ENCODE measurements at places on chromosomes 6 and 20.

GRCh38 chr6:71887744-71888230 lies 1.4 kb downstream of the RIMS1 start:
- no peak for DNase-seq

- no peak for DNase-seq
Observed at GRCh38 chr6:81806793-81807565, 54.5 kb upstream of the TENT5A start.

- no peak for DNase-seq
Observed at GRCh38 chr20:21099751-21100577, 6.2 kb downstream of the LINC00237 start.

DNA sequence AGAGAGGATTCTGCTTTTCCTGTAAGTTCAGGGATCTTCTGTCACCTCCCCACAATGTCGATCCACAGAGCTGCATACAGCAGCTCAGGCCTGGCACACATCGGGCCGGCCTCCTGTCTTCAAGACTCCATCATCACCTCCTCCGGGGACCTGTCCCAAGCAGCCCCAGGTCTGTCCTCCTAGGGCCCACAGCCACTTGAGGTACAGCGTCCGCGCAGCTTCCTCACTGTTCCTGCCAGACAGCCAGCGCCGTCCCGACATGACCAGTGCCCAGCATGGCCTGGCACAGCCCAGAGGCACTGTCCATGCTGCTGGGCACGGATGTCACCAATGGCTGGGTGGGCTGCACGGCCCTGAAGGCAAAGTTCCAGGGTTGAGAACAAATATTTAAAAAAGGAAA lies 101.6 kb downstream of the DLL1 start:
- no peak for DNase-seq

DNA sequence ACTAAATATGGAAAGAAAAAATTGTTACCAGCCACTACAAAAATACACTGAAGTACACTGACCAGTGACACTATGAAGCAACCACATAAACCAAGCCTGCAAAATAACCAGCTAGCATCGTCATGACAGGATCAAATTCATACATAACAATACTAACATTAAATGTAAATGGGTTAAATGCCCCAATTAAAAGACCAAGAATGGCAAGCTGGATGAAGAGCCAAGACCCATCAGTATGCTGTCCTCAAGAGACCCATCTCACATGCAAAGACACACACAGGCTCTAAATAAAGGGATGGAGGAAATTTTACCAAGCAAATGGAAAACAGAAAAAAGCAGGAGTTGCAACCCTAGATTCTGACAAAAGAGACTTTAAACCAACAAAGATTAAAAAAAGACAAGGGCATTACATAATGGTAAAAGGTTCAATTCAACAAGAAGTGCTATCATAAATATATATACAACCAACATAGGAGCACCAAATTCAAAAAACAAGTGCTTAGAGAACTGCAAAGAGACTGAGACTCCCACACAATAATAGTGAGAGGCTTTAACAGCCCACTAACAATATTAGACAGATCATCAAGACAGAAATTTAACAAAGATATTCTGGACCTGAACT lies 104.8 kb downstream of the HACE1 start:
- DNase-seq = no peak

DNA sequence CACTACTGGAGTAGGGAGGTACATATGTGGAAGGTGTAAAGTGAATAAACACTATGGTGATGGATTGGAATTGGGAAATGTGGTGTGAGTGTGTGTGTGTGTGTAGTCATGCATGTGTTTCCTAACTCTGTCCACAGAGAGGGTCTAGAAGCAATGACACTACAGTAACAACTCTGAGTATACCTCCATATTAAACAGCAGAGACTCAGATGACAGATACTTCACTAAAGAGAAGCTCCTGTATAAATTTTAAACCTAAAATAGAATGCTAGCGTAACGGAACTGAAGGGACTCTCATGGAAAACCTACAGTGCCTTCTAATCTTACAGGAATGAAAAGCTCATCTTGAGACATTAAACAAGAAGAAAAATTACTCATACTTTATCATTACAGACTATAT lies 150.5 kb downstream of the SLC16A10 start:
- DNase-seq = no peak

- no peak for DNase-seq
Observed at GRCh38 chr6:105305521-105305920, 97.4 kb downstream of the PREP start.

- no peak for DNase-seq
Observed at GRCh38 chr20:10330071-10330470, 104.0 kb downstream of the MKKS start.

- DNase-seq = no peak
Observed at GRCh38 chr20:42611889-42612837, 577.5 kb downstream of the PTPRT start.

DNA sequence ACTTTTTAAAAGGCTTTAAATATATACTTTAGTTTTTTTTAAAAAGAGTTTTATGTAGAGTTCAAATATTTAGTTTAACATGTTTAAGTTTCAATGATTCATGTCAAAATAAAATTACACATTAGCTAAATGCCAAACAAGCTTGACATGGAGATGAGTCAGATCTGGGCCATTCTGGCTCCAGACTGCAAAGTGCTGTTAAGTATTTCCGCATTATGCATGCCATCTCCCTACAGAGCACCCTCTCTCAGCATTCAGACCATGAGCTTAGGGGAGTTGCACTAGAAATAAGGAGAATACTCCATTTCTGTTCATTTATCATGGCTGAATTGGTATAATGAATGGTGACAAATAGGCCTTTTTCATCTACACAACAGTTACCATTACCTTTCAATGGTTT lies 21.5 kb upstream of the HS3ST5 start:
- no peak for DNase-seq

- no peak for DNase-seq
Observed at GRCh38 chr6:42120895-42121865, 21.2 kb downstream of the C6orf132 start.

GRCh38 chr6:170346649-170347048 lies 40.1 kb downstream of the FAM120B start:
- DNase-seq = no peak

DNA sequence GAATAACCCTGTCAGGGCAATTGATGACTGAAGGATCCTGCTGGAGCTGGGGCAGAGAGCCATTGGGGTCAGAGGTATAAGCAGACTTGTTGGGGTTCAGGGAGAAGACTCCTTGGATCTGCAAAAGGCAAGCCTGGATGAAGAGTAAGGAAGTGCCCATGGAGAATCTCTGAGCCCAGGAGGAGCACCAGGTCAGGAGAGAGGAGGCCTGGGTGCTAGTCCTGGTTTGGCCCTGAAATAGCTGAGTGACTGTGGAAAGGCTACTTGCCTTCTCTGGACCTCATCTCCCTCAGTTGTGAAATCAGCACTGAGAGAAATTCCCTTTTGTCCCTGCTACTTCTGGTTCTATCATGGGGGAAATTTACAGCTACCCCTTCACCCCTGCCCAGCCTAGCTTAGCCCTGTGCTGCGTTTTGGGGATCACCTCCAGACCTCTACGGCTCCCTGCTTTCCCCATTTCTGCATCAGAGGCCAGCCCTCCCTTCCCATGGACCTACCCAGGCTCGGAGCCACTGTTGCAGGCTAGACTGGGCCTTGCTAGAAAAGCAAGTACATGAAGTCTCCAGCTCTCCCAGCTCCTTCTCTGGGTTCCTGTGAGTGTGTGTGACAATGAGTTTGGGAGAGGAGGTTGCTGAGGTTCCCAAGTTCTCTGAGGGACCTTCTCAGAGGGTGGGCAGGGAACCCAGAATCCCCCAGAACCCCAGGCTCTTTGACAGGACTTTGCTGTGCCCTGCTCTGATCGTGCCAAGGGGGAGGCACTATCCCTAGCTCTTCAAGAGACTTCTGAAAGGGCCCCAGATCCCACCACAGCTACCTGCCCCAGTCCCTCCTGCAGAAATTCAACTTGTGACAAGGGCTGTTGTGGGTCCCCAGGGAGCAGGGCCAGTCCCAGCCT lies 2.3 kb upstream of the NCR2 start:
- no peak for DNase-seq

DNA sequence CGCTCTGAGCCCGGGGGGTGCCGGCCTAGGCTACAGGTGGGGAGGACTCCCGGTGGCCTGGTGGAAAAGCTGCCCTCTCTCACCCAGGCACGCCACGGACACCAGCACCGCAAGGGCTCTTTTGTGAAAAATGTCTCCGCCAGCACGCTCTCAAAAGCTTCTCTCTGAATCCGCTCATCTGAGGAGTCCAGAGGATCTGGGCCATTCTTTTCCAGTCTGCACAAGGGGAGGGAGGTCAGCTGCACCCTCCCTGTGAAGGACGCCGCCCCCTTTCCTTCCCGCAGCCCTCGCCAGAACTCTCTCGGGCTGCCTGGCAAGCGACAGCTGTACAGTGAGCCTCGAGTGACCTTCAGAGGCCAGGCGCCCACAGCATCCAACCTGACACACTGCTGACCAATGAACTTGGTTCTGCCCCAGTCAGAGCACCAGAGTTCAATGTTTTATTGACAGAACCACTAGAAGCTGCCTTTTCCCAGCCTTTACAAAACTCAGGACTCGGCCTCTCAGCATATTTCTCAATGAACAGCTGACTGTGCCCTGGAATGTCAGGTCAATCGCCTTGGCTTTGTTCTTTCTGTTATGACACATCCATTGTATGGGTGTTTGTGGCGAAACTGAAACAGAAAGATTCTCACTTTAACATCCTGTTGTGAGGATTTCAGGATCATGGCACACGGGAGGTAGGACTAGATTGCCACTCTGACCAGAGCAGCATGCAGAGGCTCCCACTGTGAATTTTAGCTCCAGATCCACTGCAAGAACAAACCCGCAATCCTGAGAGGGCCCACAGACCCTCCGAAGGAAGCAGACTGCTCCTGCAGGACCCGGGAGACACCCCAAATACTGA lies 26.7 kb downstream of the SERPINB9 start:
- DNase-seq = no peak

GRCh38 chr6:106422534-106422933 lies 62.0 kb downstream of the CRYBG1 start:
- no peak for DNase-seq

- no peak for DNase-seq
Observed at GRCh38 chr6:92132457-92132856, 1286.9 kb downstream of the EPHA7 start.

DNA sequence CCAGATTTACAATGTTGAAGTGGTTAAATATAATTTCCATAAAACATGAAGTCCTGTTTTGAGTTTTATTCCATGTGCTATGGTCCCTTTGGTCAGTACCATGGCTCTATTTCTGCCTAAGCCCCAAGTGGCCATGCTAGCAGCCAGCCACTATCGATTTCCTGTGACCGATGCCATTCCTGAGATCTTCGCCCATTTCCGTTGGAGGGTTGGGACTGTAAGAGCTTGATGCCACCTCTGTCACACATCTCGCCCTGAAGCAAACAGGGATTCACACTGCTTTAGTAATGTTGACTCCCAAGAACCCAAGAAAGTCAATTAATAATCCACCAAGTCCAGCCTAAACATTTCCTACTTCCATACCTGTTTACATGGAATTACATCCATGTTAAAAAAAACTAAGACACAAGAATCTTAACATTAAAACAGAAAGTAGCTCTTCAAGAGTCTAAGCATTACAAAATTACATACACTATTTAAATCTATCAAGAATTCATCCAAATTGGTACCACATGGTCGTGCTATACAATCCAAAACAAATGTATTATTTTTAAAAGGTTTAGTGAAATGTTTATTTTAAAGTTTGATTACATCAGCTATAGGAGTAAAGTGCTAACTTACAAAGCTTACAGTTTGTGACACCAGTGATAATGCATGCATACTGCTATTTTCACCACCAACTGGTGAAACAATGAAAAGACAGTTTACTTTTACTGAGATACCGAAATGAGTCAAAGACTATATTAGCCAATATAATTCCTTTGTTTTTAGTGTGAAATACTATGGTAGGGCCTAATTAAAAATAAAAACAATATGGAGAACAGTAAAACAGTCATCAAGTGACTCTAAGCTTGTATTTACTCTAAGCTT lies 2.5 kb downstream of the RBM39 start:
- no peak for DNase-seq

GRCh38 chr6:135289816-135290215 lies 108.7 kb downstream of the MYB start:
- no peak for DNase-seq

- DNase-seq = no peak
Observed at GRCh38 chr6:10612161-10612560, 82.3 kb downstream of the C6orf52 start.

GRCh38 chr6:99521633-99522151 lies 6.5 kb upstream of the USP45 start:
- DNase-seq = no peak

GRCh38 chr6:38306931-38307330 lies 332.8 kb downstream of the BTBD9 start:
- DNase-seq = no peak

GRCh38 chr20:9999645-10000044 lies 35.1 kb upstream of the ANKEF1 start:
- no peak for DNase-seq

DNA sequence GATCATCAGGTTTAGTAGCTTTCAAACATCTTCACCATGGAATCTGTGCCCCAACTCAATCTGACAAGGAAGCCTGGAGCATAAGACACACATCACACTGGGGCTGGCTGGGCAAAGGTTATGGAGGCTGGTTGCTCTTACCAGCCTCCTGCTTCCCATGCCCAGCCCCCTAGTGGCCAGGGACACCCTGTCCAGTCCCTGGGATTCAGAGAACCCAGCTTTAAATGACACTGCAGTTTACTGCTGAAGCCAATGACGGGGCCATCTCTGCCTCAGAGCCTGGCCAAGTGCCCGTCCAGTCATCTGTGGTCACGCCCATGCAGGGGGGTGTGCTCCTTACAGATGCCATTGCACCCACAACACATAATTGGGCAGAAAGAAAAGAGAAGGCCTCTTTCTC lies 272.9 kb downstream of the SMOC2 start:
- no peak for DNase-seq

GRCh38 chr20:38166703-38167233 lies 1.7 kb upstream of the TGM2 start:
- no peak for DNase-seq

DNA sequence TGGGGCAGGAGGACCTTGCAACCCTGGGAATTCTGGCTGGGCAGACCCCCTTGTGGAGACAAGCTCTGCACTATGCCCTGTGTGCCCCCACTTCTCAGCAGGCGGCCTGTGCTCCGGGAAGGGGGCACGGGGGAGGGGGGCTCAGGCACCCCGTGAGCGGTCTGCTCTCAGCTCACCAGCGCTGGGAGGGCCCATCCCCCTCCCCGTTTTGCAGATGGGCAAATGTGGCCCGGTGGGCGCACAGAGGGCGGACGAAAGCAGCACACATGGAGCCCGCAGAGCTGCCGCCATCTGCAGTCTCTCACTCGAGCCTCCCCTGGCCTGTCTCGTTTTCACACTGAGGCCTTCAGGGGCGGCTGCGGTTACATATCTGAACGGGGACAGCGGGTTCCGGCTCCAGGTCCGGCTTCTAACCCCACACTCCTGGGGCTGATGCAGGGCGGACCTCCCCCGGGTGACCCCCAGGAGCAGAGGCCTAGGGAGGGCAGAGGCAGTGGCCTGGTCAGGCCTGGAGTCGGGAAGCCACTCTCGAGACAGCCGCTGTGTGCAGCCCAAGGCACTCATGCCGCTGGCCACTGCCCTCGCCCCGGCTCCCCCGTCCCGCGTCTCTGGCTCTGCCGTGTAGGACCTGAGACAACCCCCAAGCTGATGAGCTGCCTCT lies 13.9 kb downstream of the CHRNA4 start:
- DNase-seq = no peak

All from stimulated activated CD4-positive, alpha-beta T cell treated with anti-CD3 and anti-CD28 coated beads, Interleukin-15, amount 100 ng/mL, for 1 hour (primary cell).